ENCODE measurements at places on chromosomes 4 and X. TPM values are rescaled to one million over a fixed set of nuclear protein-coding genes. Genes with fewer than 3 reads are reported as not detected.

ZFP92 gene
- total RNA-seq, result 0.27 TPM

NPY5R gene
- total RNA-seq, result not detected

HTN3 gene
- total RNA-seq, result not detected

MAGEA2 gene
- total RNA-seq, result 6.1 TPM

PDLIM3 gene
- 30.7 TPM for total RNA-seq

GAGE13 gene
- not detected for total RNA-seq

RAB39B gene
- 1.5 TPM for total RNA-seq

NDUFC1 gene
- total RNA-seq, result 52.4 TPM

EOLA1 gene
- 12.4 TPM for total RNA-seq

GPRASP2 gene
- 9.1 TPM for total RNA-seq

FGF2 gene
- 38.4 TPM for total RNA-seq

MAB21L2 gene
- 1.9 TPM for total RNA-seq

NHS gene
- total RNA-seq, result 8.1 TPM

MAGEB10 gene
- total RNA-seq, result not detected

F9 gene
- total RNA-seq, result not detected

AFF2 gene
- total RNA-seq, result 8.9 TPM

MXRA5 gene
- 60.6 TPM for total RNA-seq

SORBS2 gene
- 97.4 TPM for total RNA-seq

CD40LG gene
- total RNA-seq, result not detected

NR3C2 gene
- 2.5 TPM for total RNA-seq

CXCL8 gene
- total RNA-seq, result 1.5 TPM

NUDT11 gene
- total RNA-seq, result 12.7 TPM

ARMCX5 gene
- 8.1 TPM for total RNA-seq

CXCL11 gene
- total RNA-seq, result 5.8 TPM

NUDT6 gene
- total RNA-seq, result 4.0 TPM

PLAC8 gene
- 27.8 TPM for total RNA-seq

TBX22 gene
- not detected for total RNA-seq

MMGT1 gene
- 22.0 TPM for total RNA-seq

BGN gene
- 87.7 TPM for total RNA-seq

NDST4 gene
- total RNA-seq, result not detected

CLDN22 gene
- total RNA-seq, result not detected

MTNR1A gene
- 0.34 TPM for total RNA-seq

GPR143 gene
- total RNA-seq, result 1.8 TPM

SRPX gene
- total RNA-seq, result 60.1 TPM

SSX2 gene
- not detected for total RNA-seq

CLCN5 gene
- 14.4 TPM for total RNA-seq

RASGEF1B gene
- total RNA-seq, result 0.77 TPM

Data from astrocyte (in vitro differentiated cells and primary cell).